ENCODE measurements at places on chromosomes 11 and 22. TPM values are rescaled to one million over a fixed set of nuclear protein-coding genes. Genes with fewer than 3 reads are reported as not detected.

Gene KRTAP5-1
- not detected for total RNA-seq

Gene SPI1
- 0.58 TPM for total RNA-seq

Gene GTSE1
- total RNA-seq, result 0.19 TPM

Gene ATG2A
- 285 TPM for total RNA-seq

Gene FAM227A
- total RNA-seq, result 0.73 TPM

Gene MMP10
- not detected for total RNA-seq

Gene DEFB108B
- not detected for total RNA-seq

Gene SPDYC
- total RNA-seq, result not detected

Gene SLC5A12
- total RNA-seq, result not detected

Gene ARHGAP8
- total RNA-seq, result 14.4 TPM

Gene C11orf87
- not detected for total RNA-seq

Gene MCM5
- 32.0 TPM for total RNA-seq

All from CD8-positive, alpha-beta T cell (primary cell).